ENCODE measurements at places on chromosomes 3 and 15. TPM values are rescaled to one million over a fixed set of nuclear protein-coding genes. Genes with fewer than 3 reads are reported as not detected.

GRCh38 chr3:124014366-124014942, 22.5 kb upstream of the ROPN1 start:
- DNase-seq, result no peak

DNA sequence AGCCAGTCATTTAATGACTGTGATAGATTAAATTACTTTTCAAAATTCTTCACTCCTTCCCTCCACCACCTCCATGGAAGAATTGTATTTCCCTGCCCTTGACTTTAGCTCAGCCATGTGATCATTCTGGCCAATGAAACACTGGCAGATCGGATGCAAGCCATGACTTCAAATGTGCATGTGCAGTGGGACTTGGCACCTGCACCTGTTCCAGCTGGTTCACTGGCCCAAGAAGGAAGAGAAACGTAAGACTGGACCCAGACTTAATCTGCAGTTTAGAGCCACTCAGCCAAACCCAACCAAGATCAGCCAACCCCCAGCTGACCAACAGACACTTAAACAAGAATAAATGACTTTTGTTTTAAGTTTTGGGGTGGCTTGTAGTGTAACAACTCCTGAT, 11.8 kb downstream of the DPH3 start:
- no peak for DNase-seq

GRCh38 chr15:77506311-77507142, 85.8 kb downstream of the HMG20A start:
- no peak for DNase-seq

GRCh38 chr3:178538056-178538455, 1.8 kb downstream of the KCNMB2 start:
- DNase-seq, result no peak

DNA sequence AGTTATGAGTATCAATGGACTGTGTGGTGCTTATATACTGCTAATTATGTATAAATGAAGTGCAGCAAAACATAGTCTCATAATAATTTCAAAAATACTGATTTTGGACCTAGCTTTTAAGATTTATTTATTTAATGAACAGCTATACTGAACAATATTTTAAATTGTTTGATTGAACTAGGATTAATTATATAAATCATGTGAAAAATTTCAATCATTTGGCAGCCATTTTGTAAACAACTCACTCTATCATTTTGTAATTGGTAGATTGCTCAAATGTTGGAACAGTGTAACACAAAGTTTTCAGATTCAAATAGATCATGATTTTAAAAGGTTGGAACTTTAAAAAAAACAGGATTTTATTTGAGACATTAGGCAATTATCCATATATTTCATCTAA, 47.0 kb downstream of the EPHA3 start:
- DNase-seq, result no peak

- no peak for DNase-seq
These were observed 7.4 kb downstream of the IL12A start for GRCh38 chr3:159996018-159996417.

Gene HHLA2
- total RNA-seq, result not detected

Gene RAB6B
- total RNA-seq, result 4.1 TPM

Gene FYCO1
- 32.2 TPM for total RNA-seq

Data from kidney epithelial cell (primary cell).